Psoas muscle (tissue), 8 donors: ENCODE measurements at places on chromosomes 1 and 21. TPM values are rescaled to one million over a fixed set of nuclear protein-coding genes. Genes with fewer than 3 reads are reported as not detected.

Gene NTMT2
- polyA plus RNA-seq, result not detected

Gene ACTL8
- polyA plus RNA-seq, result not detected

DNA sequence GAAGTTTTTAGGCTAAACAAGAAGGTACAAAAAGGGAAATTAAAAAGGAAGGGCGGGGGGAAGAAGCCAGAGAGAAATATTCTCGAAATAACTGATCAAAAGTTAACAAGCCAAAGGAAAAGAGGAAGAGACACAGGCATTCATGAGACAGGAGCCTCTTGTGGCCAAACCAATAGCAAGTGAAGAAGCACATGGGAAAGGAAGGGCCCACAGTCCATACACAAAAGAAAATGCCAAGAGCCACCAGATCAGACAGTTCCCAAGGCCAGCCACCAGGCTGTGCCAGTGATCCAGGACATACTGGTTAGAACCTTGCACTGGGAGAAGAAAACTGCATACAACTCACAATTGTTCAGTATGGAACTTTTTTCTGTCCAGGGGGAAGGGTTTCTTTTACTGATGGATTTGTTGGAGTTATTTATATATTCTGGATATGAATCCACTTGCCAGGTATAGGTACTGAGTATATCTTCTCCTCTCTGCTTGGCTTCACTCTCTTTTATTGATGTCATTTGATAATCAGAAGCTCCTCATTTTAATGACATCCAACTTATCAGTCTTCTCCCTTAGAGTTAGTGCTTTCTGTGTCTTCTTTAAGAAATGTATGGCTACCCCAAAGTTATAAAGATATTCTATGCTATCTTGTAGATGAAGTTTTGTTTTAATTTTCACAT, 76.8 kb downstream of the CD46 start:
- H3K4me3 ChIP-seq, result no peak overlapping the region
- H3K27me3 ChIP-seq, result no peaks in the 10 kb centered on the region
- H3K27ac ChIP-seq, result peak overlapping the region; percentile 100
- H3K4me1 ChIP-seq, result peaks cover 92% of the 10 kb centered on the region
- no peaks in the 10 kb centered on the region for H3K36me3 ChIP-seq

- no peak overlapping the region for H3K27ac ChIP-seq
- no peak overlapping the region for H3K4me3 ChIP-seq
- no peak for DNase-seq
- H3K36me3 ChIP-seq, result no peaks in the 10 kb centered on the region
- no peaks in the 10 kb centered on the region for H3K4me1 ChIP-seq
Measured at GRCh38 chr1:228004331-228004855, 2.4 kb upstream of the WNT3A start.

DNA sequence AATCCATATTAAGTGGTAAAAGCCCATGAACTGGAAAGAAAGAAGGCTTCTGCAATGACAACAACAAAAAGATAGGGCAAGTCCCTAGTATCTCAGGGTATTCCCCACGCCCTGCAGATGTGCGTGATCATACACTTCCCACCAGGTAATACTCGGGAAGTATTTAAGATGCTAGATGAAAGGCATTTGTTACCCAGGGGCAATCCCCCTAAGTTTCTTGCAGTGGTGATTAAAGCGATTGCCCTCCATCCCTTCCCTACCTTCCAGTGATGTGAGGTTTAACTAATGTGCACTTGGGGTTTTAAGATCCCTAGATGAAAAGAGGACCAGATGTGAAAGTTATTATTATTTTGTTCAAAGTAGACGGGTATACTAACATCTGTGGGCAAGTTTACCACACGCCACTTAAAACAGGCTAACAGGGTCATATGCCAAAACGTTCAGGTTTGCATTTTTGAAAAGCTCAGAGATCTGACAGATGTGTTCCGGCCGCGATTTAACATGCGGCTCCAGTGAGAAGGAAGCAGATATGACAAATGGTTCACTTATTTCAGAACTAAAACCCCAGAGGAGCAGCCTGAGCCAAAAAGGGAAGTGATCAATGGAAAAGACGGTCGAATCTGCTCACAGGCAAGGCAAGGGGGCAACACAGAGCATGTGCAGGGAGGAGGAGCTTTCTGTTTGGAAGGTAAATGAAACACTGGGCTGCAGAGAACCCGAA, 17.4 kb downstream of the TIAM1 start:
- no peaks in the 10 kb centered on the region for H3K36me3 ChIP-seq
- H3K27ac ChIP-seq, result no peak overlapping the region
- no peaks in the 10 kb centered on the region for H3K27me3 ChIP-seq
- H3K4me3 ChIP-seq, result no peak overlapping the region
- no peak for DNase-seq
- no peaks in the 10 kb centered on the region for H3K4me1 ChIP-seq

- no peak for DNase-seq
- H3K27ac ChIP-seq, result no peak overlapping the region
- no peaks in the 10 kb centered on the region for H3K36me3 ChIP-seq
- H3K4me1 ChIP-seq, result no peaks in the 10 kb centered on the region
Measured at GRCh38 chr1:55531644-55532043, 316.5 kb upstream of the USP24 start.

DNA sequence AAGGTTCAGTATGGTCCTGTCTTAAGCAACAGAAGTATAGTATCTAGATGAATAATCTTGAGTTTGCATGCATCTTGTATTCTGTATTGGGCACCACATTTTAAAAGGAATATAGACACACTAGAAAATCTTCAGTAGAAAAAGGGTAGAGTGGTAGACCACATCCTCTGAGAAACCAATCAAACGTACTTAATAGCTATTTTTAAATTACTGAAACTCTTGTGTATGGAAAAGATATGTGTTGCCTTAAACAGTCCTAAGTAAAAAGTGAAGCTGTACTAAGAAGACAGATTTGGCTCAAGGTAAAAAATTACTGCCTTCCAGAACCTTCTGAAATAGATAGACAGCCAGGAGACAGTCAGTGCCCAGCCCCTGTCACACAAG, 3.1 kb downstream of the CTXND2 start:
- H3K27me3 ChIP-seq, result no peaks in the 10 kb centered on the region
- H3K36me3 ChIP-seq, result no peaks in the 10 kb centered on the region
- no peak for DNase-seq
- no peak overlapping the region for H3K27ac ChIP-seq

DNA sequence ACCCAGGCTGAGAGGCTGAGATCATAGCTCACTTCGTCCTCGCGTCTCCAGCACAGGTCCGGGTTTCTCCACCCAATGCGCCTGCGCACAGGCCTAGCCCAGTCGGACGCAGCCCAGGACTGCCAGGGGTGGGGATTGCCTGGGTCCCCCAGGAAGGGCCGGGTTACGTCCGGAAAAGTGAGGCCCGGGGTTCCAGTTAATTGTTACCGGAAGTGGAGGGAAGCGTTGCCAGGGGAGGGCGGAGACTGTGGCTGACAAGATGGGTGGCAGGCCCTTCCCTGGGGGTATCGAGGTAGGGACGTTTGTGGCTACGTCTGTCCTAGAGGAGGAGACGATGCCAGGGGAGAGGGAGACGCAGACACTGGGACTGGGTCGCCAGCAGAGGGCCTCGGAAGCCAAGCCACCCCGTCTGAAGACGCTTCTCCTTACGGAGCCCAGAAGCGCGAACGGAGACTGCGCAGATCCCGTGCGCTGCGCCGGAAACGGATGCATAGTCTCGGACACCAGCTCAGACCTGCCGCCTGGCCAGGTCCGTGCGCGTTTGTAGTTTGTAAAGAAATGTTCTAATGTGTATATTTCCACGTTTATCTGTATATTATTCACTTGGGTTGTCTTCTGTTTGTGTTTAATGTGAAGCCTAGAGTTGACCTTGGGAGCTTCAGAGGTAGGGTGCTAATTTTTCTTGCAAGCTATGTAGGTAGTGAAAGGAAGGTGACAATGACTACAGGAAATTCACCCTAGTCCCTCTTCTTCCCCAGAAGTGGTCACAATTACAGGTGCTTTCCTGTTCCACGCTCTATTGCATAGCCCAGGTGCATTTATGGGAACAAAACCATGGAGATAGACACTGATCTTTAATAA, 7.3 kb downstream of the RSRP1 start:
- H3K36me3 ChIP-seq, result peaks cover 42% of the 10 kb centered on the region
- DNase-seq, result peak; percentile 97
- H3K27ac ChIP-seq, result peak overlapping the region; percentile 95
- peaks cover 71% of the 10 kb centered on the region for H3K4me1 ChIP-seq
- no peaks in the 10 kb centered on the region for H3K27me3 ChIP-seq

Gene LCE2B
- not detected for polyA plus RNA-seq
